ENCODE measurements at places on chromosomes 16 and 17. TPM values are rescaled to one million over a fixed set of nuclear protein-coding genes. Genes with fewer than 3 reads are reported as not detected.

ABCA3 gene
- total RNA-seq = 58.4 TPM

ZNF23 gene
- total RNA-seq = 5.2 TPM

OVCA2 gene
- 42.5 TPM for total RNA-seq

LLGL2 gene
- total RNA-seq = 201 TPM

SLFN14 gene
- total RNA-seq = not detected

CCT6B gene
- total RNA-seq = 1.5 TPM

CHP2 gene
- total RNA-seq = not detected

ALDOA gene
- total RNA-seq = 2,516 TPM

LRRC37A gene
- total RNA-seq = 2.7 TPM

USP43 gene
- total RNA-seq = 7.3 TPM

C17orf50 gene
- total RNA-seq = not detected

PSME3 gene
- total RNA-seq = 110 TPM

CCDC144A gene
- total RNA-seq = 0.57 TPM

OTOP2 gene
- not detected for total RNA-seq

GRCh38 chr16:50012182-50012581 lies 12.8 kb upstream of the CNEP1R1 start:
- DNase-seq = no peak

DNA sequence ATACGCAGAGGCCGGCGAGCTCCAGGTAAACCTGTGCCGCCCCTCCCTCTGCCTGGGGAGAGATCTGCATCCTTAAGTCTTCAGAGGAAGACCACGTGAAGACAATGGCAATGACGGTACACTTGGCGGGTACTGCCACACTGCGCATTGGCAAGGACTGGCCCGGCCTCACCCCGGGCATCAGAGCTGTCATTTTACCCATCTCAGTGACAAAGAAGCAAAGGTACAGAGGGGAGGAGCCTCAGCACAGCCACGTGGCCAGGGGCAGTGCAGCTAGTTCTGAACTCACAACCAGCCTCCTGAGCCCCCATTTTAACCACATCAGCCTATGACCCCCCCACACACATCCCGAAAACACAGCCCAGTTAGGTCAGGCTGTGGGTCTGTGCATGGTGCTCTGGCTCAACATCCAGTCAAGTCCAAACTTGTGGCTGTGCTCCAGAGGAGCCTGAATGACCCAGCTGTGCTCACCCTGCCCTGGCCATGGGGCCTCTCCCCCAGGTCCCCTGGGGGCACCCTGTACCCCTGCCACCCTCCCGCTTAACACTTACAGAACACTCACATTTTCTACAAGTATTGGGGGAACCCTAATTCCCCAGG lies 80.6 kb downstream of the C16orf95 start:
- DNase-seq = no peak

DNA sequence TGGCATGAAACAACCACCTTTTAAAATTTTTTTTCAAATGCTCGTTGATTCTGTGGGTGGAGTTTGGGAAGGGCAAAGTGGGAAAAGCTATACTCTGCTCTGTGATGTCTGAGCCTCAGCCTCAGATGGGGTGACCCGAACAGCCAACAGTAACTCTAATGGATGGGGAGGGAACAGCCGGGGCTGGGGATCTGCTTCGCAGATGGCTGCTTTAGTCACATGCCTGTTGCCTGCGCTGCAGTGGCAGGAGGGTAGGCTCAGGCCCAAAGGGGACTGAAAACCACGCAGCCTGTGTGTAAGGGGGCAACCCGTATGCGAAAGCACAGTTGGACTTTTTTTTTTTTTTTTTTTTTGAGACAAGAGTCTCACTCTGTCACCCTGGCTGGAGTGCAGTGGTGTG lies 14.9 kb upstream of the MAPK3 start:
- no peak for DNase-seq

DNA sequence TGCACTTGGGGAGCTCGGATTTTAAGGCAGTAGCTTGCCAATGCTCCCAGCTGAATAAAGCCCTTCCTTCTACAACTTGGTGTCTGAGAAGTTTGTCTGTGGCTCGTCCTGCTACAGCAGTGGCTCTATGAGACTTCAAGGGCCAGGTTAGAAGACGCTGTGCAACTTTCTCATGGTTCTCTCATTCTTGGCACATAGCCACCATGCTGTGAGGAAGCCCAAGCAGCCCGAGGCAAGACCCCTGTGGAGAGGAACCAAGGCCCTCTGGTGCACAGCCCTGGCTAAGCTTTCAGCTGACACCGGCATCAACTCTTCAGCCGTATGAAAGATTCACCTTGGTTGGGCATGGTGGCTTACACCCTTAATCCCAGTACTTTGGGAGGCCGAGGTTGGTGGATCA lies 116.9 kb upstream of the EEF2KMT start:
- no peak for DNase-seq

GRCh38 chr17:35725802-35726126 lies 5.7 kb upstream of the RASL10B start:
- no peak for DNase-seq

DNA sequence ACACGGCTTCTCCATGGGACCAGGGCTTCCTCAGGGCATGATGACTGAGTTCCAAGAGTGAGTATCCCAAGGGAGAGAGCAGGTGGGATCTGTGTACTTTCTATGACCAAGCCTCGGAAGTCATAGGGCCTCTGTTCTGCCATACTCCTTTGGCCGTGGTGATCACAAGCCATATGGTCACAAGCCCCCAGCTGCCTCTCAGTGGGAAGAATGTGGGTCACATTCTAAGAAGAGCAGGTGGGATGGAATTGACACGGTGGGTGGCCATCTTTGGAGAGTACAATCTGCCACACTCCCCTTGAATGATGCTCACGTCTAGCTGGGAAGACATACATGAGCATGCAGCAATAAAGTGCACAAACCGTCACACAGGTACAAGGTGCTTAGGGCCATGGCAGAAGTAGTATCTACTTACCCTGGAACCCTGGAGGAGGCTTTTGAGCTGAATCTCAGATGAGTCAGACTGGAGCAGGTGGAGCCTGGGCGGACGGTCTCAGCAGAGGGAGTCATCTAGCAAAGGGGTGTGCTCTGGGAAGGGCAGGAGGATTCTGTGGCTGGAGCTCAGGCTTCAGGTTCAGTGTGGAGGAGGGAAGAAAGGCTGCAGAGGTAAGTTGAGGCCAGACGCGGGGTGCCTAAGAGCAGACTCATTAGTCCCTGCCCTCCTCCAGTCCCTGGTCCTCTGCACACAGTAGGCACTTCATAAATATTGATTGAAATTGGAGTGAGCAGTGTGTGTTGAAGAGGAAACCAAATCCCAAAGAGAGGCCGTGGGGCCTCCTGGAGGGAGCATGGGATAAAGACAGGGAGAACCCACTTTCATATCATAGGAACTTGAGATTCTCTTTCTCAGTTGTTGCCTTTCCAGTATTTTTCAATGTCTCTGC lies 26.6 kb downstream of the GOSR2 start:
- no peak for DNase-seq

DNA sequence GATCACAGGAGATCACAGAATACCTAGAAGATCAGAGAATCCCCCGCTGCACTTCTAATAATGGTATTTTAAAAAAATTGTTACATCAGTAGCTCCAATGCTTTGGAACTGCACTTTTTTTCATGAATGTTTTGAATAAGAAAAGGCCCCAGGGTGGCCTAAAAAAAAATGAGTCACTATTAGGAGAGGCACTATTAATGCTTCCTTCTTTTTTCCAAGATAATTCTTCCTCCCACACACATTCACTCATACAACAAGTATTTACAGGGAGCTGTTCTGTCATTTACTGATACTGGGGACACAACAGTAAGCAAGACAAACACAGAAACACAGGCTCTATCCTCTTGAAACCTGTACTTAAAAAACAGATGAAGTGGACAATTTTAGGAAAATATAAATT lies 675 bp upstream of the PDZD9 start:
- no peak for DNase-seq

GRCh38 chr16:55695595-55695994 lies 39.8 kb downstream of the SLC6A2 start:
- no peak for DNase-seq

GRCh38 chr16:20901436-20902112 lies 1.0 kb downstream of the LYRM1 start:
- DNase-seq = no peak

DNA sequence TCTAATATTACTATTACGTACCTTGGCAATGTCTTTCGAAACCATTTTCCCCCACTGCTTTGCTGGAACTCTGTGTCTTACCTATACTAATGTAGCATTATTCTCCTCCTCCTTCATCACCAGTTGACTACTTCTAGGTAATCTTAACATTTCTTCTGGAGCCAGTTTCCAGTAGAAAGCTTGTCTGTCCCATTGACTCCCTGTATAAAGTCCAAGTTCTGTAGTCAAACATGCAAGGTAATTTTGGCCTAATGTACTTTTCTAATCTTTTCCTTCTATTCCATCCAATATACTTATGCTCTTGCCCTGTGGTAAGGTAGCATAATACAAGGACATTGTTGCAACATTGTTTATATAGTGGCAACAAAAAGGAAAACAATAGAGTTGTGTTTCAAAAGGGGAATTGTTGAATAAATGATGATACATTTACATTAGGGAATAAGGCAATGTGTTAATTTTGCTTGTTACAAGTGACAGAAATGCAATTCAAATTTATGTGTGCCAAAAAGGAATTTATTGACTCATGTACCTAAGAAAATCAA lies 27.9 kb downstream of the OMG start:
- no peak for DNase-seq

- no peak for DNase-seq
Measured at GRCh38 chr17:4802228-4802627, at the start of gene C17orf114. Gene C17orf114 (minus strand): TSS chr17:4802328.

GRCh38 chr16:89534252-89534756 lies 26.1 kb downstream of the SPG7 start:
- DNase-seq = no peak

DNA sequence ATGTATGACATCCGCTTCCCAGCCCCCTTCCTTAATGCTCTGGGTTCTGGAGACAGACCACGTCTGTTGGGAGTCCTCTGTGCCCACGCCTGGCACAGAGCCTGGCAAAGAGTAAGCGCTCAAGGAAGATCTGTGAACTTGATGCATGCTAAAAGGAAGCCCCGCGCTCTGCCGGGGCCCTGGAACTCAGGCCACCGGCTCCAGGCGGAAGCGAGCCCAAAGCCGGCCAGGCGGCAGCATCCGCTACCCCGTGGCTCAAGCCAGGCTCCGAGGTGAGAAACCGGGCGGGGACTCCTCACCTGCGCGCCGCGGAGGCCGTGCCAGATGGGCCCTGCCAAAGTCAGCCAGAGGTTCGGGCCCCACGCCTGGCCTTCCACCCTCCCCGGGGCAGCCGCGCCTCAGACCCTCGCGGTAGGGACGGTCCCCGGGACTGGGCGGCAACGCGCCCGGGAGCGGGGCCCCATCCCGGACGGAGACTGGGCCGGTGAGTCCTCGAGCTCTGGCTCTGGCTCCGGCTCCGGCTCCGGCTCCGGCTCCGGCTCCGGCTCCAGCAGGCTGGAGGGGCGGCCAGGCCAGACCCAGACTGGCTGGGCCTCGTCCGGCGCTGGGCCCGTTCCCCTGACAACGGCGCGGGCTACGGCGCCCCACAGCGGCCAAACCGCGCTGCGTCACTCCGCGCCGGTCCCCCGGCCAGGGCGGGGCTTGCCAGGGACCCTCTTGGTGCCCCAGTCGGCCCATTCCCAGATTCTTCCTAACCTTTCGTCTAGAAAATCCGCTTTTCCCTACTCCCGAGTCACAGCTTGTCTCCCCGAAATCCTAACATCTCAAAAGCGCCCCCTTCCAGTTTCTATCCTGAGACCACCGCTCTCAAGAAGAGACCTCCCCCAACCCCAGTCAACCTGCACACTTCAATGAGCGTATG lies at the start of gene ZDHHC1:
Gene ZDHHC1 (minus strand): TSS at position 606 of the 922 bp plus-strand sequence. CDS start 8,702 bp downstream, outside the sequence.
- no peak for DNase-seq

DNA sequence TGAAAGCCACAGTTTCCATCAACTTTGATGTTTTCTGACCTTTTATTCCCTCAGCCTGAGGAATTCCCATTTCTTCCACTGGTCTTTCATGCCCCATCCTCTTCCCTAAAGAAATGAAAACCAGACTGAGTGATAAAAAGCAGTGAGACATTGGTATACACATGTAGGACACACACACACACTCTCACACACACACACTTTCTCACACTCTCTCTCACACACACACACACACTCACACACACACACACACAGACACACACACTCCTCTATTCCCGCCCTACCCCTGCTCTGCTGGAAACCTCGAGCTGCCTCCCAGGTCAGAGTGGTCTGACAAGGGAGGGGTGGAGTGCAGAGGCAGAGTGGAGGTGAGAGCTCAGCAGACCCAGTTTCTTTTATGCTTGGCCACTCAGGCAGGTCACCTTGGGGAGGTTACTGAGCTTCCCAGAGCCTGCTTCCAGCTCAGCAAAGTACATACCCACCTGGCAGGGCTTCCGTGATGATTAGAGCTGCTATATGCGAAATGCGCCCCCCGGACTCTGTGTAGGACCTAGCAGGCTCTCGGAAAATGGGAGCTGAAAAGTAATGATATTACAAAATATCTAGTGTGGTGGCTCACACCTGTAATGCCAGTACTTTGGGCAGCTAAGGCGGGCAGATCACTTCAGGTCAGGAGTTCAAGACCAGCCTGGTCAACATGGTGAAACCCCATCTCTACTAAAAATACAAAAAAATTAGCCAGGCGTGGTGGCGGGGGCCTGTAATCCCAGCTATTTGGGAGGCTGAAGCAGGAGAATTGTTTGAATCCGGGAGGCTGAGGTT lies 30.7 kb downstream of the CCR7 start:
- no peak for DNase-seq

GRCh38 chr17:76166168-76166567 lies 25.1 kb upstream of the FOXJ1 start:
- no peak for DNase-seq

GRCh38 chr17:80968602-80969029 lies 23.0 kb upstream of the CHMP6 start:
- DNase-seq = no peak

GRCh38 chr17:69575346-69575761 lies 160.9 kb downstream of the MAP2K6 start:
- no peak for DNase-seq

DNA sequence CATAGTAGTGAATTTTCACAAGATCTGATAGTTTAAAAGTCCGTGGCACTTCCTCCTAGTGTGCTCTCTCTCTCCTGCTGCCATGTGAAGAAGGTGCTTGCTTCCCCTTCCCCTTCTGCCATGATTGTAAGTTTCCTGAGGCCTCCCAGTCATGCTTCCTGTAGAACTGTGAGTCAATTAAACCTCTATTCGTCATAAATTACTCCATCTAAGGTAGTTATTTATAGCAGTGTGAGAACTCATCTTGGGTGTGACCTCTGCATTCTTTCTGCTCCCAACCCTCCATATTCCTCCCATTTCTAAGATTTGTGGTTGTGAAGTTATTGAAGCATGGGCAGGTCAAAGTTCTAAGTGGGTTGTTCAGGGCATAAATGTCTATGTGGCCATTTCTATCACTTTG lies 62.1 kb upstream of the ADAMTS18 start:
- no peak for DNase-seq
